Endothelial cell (in vitro differentiated cells): ENCODE measurements at places on chromosomes 12 and 14.

GRCh38 chr14:78530078-78530477 is 359.9 kb downstream of the NRXN3 start:
- H3K36me3 ChIP-seq: no peaks in the 10 kb centered on the region
- no peaks in the 10 kb centered on the region for H3K4me1 ChIP-seq
- peak; percentile 66 for DNase-seq
- H3K4me3 ChIP-seq: no peak overlapping the region

DNA sequence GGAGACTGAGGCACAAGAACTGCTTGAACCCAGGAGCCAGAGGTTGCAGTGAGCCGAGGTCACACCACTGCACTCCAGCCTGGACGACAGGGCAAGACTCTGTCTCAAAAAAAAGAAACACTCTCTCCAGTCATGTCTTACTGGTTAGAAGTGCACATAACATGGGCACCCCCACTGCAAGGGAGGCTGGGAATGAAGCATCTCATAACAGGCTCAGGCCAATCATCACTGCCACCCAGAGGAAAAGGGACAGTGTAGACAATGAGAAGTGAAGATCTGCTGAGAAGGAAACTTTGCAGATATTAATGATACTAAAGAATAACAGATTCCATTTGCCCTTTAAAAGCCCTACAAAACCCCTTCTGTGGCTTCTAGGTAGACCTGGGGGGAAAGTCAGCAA is 66.9 kb downstream of the ITPK1 start:
- H3K4me3 ChIP-seq: no peak overlapping the region
- H3K4me1 ChIP-seq: peaks cover 49% of the 10 kb centered on the region
- DNase-seq: no peak

DNA sequence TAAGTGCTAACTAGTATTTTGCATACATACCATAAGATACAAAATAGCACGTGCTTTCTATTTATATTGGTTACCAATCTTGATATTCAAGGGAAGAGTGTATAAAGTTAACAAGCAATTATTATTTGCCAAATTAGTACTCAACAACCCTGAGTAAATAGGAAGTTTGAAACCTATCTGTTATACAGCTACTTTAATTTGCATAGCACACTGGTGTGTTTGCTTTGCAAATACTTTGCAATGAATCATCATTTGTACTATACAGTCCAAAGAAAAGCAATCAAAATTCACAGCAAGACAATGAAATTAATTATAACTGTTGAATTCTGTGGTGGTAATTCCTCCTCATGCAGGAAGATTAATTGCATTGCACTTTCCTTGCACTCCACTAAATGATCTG is 469.1 kb downstream of the PRKD1 start:
- no peaks in the 10 kb centered on the region for H3K36me3 ChIP-seq
- H3K27ac ChIP-seq: no peak overlapping the region
- no peak overlapping the region for H3K4me3 ChIP-seq
- no peak for DNase-seq

- H3K4me3 ChIP-seq: peak overlapping the region; percentile 89
- peak; percentile 46 for DNase-seq
Observed at GRCh38 chr14:95156161-95157047, 925 bp downstream of the DICER1 start.

DNA sequence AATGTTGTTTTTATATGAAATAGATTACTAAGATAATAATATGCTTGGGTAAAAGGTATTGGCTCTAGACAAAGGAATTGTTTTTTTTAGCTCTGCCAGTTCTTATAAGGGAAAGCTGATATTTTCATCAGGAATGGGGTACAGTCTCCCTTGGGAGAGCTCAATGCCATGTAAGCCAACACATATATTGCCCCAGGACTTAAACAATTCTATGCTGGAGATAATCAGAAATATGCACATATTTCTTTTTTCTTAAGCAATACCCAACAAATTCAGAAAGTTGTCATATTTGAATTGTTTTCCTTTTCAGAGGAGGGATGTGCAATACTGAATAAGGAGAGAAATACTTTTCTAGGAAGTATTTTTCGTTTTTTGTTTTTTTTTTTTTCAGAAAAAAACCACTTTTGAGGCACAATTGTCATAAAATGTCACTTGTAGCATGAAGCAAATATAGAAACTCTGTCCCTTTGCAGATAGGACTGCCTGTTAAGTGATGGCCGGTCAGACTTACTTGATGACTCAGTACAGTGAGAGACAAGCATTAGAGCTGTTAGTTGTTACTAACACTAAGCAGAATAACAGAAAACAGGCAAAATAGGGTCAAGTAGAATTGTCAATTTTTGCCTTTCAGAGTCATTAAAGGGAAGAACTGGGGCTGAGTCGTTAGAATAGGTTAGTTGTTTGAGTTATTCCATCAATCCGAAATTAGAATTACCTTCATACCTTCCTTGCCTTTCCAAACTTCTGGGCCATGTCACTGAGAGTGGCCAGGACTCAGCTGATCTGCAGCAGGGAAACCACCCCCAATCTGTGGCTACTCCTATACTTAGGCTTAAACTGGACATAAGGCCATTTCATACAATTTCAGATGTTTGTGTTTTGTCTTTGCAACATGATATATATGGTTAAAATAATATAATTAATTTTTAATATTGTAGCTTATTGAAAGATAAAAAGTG is 168.1 kb downstream of the SLC38A4 start:
- peaks cover 19% of the 10 kb centered on the region for H3K4me1 ChIP-seq
- no peaks in the 10 kb centered on the region for H3K36me3 ChIP-seq
- H3K27ac ChIP-seq: no peak overlapping the region
- H3K27me3 ChIP-seq: no peaks in the 10 kb centered on the region

DNA sequence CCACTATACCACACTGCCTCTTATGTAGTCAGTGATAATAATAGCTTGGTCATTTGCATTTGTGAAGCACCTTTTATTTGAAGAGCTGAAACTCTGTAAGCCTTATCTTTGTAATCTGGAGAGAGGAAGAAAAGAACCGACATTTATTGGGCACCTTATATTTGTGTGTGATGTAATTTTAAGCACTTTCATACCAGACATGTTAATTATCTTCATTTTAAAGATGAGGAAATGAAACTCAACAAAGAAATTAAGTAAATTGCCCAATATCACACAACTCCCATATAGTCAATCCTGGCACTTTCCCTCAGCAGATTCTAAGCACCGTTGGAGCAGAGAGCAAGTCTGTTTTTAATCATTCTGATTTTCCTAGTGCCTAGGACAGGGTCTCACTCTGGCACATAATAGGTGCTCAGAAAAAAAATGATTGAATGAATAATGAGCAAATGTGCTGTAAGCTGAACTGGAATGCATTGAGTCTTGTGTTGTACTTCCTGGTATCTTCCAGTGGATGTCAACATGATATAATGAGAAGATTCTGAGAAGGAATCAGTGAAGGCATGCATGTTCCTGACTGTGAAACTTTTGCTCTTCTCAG is 418.9 kb downstream of the ZFP36L1 start:
- H3K4me1 ChIP-seq: peaks cover 41% of the 10 kb centered on the region
- peaks cover 4% of the 10 kb centered on the region for H3K27me3 ChIP-seq
- no peaks in the 10 kb centered on the region for H3K36me3 ChIP-seq
- H3K27ac ChIP-seq: no peak overlapping the region

DNA sequence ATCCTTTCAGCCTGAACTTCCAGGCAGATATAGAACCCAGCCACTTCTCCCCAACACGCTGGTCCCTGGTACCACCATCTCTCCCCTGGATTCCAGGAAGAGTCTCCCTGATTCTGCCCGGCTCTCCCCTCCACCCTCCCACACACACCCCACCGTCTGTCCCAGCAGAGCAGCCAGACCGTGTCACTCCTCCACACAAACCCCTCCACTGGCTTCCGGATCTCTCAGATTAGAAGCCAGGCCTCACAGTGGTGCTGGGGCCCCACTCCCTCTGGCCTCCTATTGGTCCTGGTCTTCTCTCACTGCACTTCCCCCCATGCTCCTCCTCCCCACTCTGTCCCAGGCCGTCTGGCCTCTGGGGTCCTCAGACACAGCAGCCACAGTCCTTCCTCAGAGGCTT is 52.4 kb upstream of the CDKN3 start:
- no peak for DNase-seq
- no peaks in the 10 kb centered on the region for H3K36me3 ChIP-seq
- no peaks in the 10 kb centered on the region for H3K27me3 ChIP-seq
- no peak overlapping the region for H3K4me3 ChIP-seq

- no peak overlapping the region for H3K4me3 ChIP-seq
- peaks cover 6% of the 10 kb centered on the region for H3K27me3 ChIP-seq
- DNase-seq: no peak
- peaks cover 3% of the 10 kb centered on the region for H3K4me1 ChIP-seq
- no peak overlapping the region for H3K27ac ChIP-seq
- H3K36me3 ChIP-seq: no peaks in the 10 kb centered on the region
Observed at GRCh38 chr14:100052819-100053218, 12.4 kb upstream of the EVL start.

GRCh38 chr14:32064931-32065330 is 12.2 kb upstream of the ARHGAP5 start:
- H3K27ac ChIP-seq: no peak overlapping the region
- DNase-seq: no peak
- no peaks in the 10 kb centered on the region for H3K36me3 ChIP-seq
- no peak overlapping the region for H3K4me3 ChIP-seq
- H3K4me1 ChIP-seq: no peaks in the 10 kb centered on the region
- H3K27me3 ChIP-seq: peaks cover 4% of the 10 kb centered on the region

GRCh38 chr14:101350021-101350420 is 211.3 kb upstream of the DIO3 start:
- peaks cover 10% of the 10 kb centered on the region for H3K36me3 ChIP-seq
- no peak overlapping the region for H3K27ac ChIP-seq
- H3K4me1 ChIP-seq: no peaks in the 10 kb centered on the region
- no peak overlapping the region for H3K4me3 ChIP-seq

- peaks cover 61% of the 10 kb centered on the region for H3K4me1 ChIP-seq
- DNase-seq: no peak
- peak overlapping the region; percentile 61 for H3K4me3 ChIP-seq
- peaks cover 8% of the 10 kb centered on the region for H3K27me3 ChIP-seq
Observed at GRCh38 chr12:50626026-50626425, 121.2 kb downstream of the DIP2B start.

GRCh38 chr14:93490001-93490400 is 59.3 kb downstream of the UNC79 start:
- H3K4me1 ChIP-seq: no peaks in the 10 kb centered on the region
- H3K27ac ChIP-seq: no peak overlapping the region
- peaks cover 2% of the 10 kb centered on the region for H3K27me3 ChIP-seq
- no peak for DNase-seq
- H3K4me3 ChIP-seq: no peak overlapping the region
- no peaks in the 10 kb centered on the region for H3K36me3 ChIP-seq

DNA sequence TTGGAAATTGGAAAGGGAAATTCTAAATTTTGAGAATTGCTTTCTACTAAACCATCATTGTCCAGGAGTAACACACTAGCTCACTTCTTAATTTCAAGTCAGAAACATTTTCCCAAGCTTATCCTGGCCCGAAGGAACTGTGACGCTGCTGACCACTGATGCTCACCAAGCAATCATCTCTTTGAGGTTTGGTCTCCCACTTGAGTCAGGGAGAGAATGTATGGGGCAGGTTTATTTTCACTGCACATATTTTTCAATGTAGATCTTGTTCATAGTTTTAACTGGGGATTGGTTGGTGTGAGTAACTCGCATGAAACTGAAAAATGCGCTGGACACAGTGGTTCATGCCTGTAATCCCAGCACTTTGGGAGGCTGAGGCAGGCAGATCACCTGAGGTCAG is 12.9 kb upstream of the RNASE10 start:
- no peaks in the 10 kb centered on the region for H3K36me3 ChIP-seq
- DNase-seq: no peak
- no peak overlapping the region for H3K27ac ChIP-seq
- peaks cover 7% of the 10 kb centered on the region for H3K27me3 ChIP-seq
- peaks cover 41% of the 10 kb centered on the region for H3K4me1 ChIP-seq

DNA sequence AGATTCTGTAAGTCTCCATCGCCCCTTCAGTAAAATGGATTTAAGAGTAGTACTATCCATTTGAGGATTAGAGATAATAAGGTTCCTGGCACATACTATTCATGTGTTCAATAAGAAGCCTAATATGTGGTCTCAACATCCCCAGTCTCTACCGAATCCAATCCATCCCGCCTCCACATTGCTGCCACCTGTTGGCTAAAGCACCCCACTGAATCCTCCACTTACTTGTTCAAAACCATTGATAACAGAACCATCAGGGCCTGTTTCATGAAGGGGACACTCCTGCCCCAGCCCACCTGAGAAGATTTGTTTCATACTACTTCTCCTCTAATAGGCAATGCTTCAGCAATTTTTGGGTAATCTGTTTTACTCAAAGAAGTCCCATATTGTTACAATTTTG is 147.5 kb downstream of the SLC2A13 start:
- no peaks in the 10 kb centered on the region for H3K36me3 ChIP-seq
- no peaks in the 10 kb centered on the region for H3K27me3 ChIP-seq
- H3K4me1 ChIP-seq: peaks cover 8% of the 10 kb centered on the region
- peak; percentile 9 for DNase-seq

GRCh38 chr12:66269757-66270383 is 32.4 kb upstream of the HELB start:
- no peak overlapping the region for H3K27ac ChIP-seq
- H3K4me1 ChIP-seq: no peaks in the 10 kb centered on the region
- no peak for DNase-seq
- H3K27me3 ChIP-seq: peaks cover 2% of the 10 kb centered on the region
